Vagina (tissue), 2 donors: ENCODE measurements at places on chromosomes 16 and 17. TPM values are rescaled to one million over a fixed set of nuclear protein-coding genes. Genes with fewer than 3 reads are reported as not detected.

GRCh38 chr17:79800325-79801155 is 3.7 kb upstream of the CBX8 start:
- DNase-seq = no peak

GRCh38 chr17:27319541-27320221 is 25.8 kb downstream of the WSB1 start:
- no peak for DNase-seq

DNA sequence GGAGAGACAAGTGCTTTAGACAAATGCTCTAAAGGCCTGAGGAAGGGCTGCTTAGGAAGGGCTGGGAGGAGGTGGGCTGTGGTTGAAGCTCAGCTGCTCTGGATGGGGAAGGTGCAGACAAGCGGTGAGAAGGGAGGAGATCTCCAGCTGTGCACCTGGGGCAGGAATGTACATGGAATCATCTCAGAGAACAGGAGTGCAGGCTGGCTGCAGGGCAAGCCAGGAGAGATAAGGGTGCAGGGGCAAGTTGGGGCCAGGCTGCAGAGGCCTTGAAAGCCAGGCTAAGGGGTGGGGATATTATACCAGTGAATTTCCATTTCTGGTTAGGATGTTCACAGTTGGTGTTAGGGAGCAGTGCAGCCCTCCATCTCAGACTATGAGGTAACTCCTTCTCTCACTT is 4.2 kb downstream of the SLC6A2 start:
- no peak for DNase-seq

GRCh38 chr17:6462692-6463091 is 18.4 kb downstream of the PIMREG start:
- DNase-seq = no peak

Gene PRR35
- total RNA-seq = not detected

Gene ABCA3
- 5.4 TPM for total RNA-seq
